GOT3 (cell line): ENCODE measurements at places on chromosomes 3 and 15.

GRCh38 chr15:98196371-98196770 lies 235.9 kb downstream of the ARRDC4 start:
- no peak for DNase-seq

GRCh38 chr3:72571052-72571451 lies 277.2 kb downstream of the SHQ1 start:
- DNase-seq, result no peak

- DNase-seq, result no peak
These were observed 8.9 kb downstream of the ECE2 start for GRCh38 chr3:184284696-184285095.

GRCh38 chr3:141651409-141651808 lies 86.7 kb upstream of the RNF7 start:
- DNase-seq, result no peak

- no peak for DNase-seq
These were observed 13.4 kb upstream of the TBC1D5 start for GRCh38 chr3:17755836-17756235.

DNA sequence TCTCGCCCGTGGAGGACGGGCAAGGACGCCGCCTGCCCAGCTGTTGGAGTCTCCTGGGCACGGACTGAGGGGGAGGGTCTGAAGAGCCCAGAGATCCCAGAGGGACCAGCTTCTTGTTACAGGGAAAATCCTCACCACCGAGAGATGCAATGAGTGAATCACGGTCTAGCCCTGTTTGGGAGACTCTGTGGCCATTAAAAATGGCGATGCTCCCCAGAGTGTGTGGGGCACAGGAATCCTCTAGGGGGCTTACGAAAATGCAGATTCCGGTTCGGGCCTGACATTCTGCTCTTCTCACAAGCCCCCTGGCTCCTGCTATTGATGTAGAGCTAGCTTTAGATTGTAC lies 35.5 kb upstream of the EPHB3 start:
- no peak for DNase-seq

GRCh38 chr3:110686701-110687100 lies 384.9 kb upstream of the NECTIN3 start:
- no peak for DNase-seq

DNA sequence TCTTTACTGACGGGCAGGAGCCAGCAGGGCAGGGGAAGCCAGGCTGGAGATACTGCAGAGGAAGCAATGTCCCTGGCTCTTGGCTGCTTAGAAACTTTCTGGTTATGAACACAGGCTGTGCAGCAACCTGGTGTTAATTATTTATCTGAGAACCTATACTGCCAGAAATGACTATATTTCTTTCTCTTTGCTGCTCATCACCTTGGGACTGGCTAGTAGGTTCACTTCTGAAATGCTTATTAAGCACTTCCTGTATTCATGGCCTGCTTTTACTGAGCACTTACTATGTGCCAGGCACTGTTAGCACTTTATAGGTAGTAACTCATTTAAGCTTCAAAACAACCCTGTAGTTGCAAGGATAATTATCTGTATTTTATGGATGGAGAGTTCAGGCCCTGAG lies 57.6 kb downstream of the RAB11A start:
- no peak for DNase-seq

- DNase-seq, result no peak
These were observed 226.2 kb upstream of the TP63 start for GRCh38 chr3:189404797-189405484.

GRCh38 chr3:108103886-108104797 lies 13.3 kb upstream of the CD47 start:
- no peak for DNase-seq

- no peak for DNase-seq
These were observed 45.9 kb upstream of the ACTC1 start for GRCh38 chr15:34841262-34841725.

- no peak for DNase-seq
These were observed 48.8 kb downstream of the CHRD start for GRCh38 chr3:184428561-184429175.

DNA sequence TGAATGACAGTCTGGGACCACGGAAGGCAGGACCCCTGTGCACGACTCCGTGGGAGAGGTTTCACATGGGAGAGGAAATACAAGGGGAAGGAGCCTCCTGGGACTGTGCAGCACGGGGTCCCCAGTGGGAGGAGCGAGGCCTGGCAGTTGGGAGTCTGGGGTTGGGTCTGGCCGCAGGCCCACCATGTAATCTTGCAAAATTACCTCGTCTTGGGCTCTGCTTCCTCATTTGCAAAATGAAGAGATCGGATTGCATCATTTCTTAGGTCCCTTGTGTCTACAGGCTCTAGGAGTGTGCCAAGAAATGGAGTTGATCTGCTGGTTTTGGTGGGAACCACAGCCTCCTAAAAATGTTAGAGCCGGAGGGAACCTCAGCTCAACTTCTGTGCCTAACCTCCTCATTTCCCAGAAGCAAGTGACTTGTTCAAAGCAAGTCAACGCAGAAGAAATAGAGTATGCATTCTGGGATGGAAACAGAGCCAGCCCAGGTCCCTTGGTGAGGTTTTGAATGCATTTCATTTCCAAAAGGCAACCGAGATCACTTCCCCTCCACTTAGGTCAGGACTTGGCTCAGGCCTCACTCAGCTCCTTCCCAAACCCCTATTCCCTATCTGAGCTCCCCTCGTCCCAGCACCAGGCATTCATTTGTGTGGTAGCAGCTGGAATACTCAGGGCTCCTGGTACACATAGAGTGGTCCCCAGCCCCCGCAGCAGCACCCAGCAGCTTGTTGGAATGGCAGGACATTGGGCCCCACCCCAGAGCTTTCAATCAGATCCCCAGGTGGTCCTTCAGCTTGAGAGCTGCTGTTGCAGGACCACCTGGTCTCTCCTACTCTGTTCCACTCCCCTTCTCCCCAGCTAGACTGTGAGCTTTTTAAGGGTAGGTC lies 267.7 kb downstream of the XXYLT1 start:
- no peak for DNase-seq

DNA sequence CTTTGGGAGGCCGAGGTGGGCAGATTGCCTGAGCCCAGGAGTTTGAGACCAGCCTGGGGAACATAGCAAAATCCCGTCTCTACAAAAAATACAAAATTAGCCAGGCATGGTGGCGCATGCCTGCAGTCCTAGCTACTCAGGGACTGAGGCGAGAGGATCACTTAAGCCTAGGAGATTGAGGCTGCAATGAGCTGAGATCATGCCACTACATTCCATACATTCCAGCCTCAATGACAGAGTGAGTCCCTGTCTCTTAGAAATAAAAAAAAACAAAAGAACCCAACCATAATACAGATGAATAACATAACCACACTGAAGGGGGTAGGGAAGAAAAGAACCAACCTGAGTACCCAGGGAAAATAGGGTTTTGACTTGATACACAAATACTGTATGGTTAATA lies 19.7 kb upstream of the CGNL1 start:
- no peak for DNase-seq

DNA sequence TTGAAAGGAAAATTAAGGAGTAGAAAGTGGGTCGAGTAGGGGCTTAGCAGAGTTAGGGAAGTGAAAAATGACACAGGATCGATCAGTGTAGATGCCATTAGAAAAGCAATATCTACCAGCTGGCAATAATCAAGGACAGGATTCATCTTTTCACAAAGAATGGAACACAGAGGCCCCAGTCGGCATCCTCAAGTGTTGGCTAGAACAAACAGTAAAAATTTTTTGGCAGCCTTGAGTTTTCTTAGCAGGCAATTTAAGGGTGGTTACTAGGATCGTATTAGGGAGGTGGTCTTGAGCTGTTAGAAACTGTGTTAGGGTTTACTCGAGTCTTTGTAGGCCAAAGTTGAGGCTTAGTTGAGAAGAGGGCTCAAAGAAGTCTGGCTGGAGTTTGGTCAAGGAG lies 658.8 kb upstream of the SGO1 start:
- DNase-seq, result no peak

DNA sequence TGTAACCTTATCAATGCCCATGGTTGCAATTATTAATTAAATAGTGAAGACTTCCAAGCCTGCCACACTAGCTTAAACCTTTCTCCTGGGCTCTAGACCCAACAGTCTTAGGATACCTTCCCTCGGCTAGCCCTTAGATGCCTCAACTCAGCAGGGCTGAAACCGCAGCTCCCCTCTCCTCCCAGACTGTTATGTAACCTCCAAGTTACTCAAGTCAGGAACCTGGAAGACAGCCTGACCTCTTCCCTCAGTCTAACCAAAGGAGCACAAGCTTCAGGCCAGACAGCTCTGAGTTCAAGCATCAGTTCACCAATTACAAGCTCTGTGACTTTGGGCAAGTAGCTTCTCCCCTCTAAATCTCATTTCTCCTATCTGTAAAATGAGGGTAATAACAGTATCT lies 70.5 kb upstream of the HACD2 start:
- DNase-seq, result no peak

- DNase-seq, result no peak
These were observed 179.1 kb upstream of the SMAD3 start for GRCh38 chr15:66886241-66886675.

DNA sequence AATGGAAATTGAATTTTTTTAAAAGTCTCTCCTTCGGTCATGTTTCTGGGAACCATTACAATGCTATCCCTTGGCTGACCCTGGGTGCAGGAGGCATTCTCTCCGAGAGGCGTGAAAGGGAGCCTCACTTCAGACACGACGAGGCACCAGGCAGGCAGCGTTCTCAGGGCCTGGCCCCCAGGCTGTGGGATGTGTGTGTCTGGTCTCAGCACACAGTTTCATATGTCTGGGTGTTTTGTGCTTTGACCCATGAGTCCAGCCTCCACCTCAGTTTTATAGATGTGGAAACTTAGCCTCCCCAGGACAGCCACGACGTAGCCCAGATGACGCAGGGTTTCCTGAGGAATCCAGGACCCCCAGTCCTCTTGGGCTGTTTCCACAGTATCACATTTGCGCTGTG lies 34.0 kb downstream of the FGD5 start:
- DNase-seq, result no peak

DNA sequence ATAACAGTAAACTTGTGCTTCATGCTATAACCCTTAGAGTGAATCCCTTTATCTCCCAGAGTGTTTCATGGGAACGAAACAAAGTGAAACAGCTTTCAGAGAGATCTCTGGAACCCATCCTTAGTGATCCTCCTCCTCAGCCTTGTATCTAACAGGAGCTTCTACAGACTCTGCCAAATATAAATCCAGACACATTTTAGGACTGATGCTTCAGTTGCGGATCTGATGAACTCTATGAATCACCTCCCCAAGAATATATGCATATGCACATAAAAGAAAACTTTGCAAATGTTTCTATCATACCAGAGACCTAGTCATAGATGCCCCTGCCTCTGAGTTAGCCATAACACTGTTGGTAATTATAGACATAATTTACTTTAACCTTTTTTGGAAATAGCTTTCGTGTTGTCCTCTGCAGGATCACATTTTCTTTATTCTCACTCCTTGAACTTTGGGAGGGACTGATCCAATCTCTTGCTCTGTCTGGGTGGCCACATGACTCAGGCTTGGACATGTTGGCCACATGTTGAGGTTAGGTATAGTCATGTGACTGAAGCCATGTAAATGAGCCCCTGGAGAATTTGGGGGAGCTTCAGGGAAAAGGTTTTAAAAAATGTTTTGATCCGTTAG lies 306.4 kb upstream of the CNTN3 start:
- DNase-seq, result no peak

DNA sequence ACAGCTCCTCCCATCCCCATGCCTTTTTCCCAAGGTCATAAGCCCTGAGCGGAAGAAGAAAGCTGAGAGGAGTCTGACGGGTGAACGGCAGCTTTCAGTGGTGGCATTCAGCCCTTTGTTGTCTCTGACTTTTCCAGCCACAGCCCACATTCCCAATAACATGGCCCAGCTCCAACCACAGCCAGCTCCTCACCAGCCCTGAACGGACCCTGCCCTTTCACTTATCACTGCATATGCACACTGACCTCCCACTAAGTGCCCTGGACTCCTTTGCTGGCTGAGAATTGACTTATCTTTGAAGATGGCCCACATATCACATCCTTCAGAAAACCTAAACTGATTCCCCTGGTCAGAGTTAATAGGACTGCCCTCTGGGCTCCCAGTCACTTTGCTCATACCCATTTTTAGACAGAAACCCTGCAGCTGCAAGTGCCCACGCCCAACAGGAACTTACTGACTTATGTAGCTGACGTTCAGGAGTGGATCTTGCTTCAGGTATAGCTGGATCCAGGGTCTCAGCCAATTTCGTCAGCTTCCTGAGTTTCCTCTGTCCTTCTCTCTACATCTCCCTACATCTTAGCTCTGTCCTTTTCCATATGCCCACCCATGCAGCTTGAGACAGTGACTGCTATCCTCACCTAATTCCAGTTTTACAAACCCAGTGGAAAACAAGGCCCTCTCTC lies 348.5 kb upstream of the PROK2 start:
- no peak for DNase-seq

DNA sequence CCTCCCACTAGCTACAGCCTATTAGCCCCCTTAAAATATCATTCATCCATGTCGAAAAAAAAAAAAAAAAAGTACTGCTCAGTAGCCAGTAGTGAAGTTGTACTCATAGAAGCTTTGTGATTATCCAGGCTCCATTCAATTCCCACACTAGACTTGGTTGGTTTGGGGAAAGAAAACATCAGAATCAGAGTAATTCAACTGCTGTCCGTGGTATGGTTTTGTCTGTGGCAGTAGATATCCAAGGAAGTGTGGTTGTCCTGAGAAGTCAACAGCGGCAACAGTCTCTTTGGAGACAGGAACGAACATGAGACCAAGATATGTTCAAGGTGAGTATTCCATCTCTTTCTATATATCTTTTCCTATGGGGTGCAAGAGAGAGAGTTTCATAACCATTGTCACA lies 99.2 kb downstream of the GOLIM4 start:
- no peak for DNase-seq

DNA sequence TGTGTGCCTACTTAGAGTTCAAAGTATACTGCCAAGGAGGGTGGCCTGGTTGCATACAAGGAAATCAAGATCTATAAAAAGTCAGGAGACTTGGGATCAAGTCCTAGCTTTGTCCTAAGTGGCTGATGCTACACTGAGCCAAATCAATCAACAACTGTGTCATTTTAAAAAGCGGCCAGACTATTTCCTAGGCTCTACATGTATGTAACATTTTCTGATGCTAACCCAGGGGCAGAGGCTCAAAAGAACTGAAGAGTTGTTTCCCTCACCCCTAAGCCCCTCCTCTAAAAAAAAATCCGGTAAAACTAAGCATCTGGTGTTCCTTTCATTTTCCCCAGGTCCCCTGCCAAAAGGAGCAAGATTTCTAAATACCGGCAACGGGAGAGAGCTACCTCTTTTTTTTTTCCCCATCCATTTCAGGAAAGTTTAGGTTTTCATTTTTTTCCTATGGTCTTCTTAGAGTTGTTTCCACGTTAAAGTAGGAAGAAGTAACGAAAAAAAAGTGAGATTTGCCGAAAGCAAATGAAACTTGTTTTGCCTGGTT lies 18.8 kb upstream of the CHD2 start:
- no peak for DNase-seq

GRCh38 chr15:37032091-37032775 lies 68.1 kb downstream of the MEIS2 start:
- DNase-seq, result no peak

DNA sequence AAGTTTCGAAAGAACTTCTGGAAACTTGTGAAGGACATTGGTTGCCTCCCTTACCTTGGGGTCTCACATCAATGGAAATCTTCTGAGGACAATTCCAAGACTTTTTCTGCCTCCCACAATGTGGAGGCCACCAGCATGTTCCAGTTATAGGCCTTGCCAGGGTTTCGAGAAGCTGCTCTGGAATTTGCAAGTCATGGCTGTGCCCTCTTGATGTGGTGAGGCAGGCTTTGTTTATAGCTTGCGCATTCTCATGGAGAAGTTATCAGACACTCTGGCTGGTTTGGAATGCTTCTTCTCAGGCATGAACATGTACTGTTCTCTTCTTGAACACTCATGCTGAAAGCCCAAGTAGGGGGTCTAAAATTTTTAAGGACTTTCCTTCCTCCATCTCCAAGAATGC lies 4.1 kb downstream of the CXCR6 start:
- no peak for DNase-seq

GRCh38 chr3:170359178-170359704 lies 1.7 kb downstream of the SKIL start:
- no peak for DNase-seq
